ENCODE measurements at places on chromosomes 3 and 15.
A peak's percentile ranks its signal among the peaks of the same experiment; 100 is the strongest.

DNA sequence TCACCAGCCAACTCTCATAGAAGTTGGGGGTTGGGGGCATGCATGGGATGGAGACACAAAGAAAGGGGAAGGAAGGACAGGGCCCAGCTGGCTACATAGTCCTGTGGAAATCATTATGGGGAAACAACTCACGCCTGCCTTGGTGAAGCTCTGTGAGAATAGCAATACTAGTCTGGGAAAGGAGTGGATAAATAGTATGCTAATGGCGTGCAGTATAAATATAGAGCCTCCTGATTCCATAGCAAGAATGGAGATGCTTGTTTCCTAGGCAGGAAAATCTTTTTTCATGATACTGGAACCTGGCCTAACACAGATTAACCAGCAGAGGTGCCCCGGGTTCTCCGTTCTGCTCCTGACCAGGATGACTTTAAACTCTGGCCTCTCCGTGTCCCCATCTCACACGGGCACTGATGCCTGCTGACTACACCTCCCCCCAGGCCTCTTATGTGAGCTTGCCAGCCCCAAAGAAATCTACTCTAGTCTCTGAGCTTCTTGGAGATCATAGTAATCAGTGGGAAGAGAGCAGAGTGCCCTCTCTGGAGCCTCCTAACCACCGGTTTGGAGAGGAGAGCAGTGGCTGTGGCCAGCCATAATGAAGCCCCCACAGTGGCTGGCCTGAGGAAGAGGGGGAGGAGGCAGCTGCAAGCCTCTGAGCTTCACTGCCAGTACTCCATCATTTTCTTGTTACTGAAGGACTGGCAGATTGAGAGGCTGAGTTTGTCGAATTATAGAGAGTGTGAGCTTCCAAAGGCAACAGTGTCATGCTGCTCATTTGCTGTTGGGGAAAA, 355.0 kb upstream of the SEMA6D start:
- DNase-seq, result no peak

GRCh38 chr3:63706321-63707085, 54.0 kb downstream of the SNTN start:
- no peak for DNase-seq

DNA sequence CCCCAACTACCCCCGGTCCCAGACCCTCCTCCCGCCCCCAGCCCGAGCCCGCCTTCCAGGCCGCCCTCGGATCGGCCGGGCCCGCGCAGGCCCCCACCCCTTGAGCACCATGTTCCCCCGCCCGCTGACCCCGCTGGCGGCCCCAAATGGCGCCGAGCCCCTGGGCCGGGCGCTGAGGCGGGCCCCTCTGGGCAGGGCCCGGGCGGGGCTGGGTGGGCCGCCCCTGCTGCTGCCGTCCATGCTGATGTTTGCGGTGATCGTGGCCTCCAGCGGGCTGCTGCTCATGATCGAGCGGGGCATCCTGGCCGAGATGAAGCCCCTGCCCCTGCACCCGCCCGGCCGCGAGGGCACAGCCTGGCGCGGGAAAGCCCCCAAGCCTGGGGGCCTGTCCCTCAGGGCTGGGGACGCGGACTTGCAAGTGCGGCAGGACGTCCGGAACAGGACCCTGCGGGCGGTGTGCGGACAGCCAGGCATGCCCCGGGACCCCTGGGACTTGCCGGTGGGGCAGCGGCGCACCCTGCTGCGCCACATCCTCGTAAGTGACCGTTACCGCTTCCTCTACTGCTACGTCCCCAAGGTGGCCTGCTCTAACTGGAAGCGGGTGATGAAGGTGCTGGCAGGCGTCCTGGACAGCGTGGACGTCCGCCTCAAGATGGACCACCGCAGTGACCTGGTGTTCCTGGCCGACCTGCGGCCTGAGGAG, 472 bp downstream of the CHST14 start:
- DNase-seq, result no peak

DNA sequence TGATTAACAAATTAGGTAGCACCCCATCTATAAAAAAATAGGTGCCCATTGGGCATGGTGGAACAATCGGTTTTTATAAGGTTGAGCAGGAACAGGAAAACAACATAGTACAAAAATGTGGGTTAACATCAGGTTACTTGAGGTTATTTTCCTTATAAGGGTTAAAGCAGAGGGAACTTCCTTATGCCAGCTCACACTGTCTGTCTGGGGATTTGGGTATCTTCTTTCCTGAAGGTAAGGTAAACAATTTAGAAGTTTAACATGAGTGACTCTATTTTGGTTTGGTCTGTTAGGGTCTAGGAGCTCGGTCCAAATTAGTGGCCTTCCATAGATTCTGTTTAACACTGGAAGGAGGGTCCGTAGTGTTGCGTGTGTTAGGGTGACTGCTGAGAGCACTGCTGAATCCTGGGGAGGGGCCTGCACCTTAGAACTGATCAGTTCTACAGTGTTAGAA, 14.7 kb downstream of the CHD2 start:
- DNase-seq, result no peak

DNA sequence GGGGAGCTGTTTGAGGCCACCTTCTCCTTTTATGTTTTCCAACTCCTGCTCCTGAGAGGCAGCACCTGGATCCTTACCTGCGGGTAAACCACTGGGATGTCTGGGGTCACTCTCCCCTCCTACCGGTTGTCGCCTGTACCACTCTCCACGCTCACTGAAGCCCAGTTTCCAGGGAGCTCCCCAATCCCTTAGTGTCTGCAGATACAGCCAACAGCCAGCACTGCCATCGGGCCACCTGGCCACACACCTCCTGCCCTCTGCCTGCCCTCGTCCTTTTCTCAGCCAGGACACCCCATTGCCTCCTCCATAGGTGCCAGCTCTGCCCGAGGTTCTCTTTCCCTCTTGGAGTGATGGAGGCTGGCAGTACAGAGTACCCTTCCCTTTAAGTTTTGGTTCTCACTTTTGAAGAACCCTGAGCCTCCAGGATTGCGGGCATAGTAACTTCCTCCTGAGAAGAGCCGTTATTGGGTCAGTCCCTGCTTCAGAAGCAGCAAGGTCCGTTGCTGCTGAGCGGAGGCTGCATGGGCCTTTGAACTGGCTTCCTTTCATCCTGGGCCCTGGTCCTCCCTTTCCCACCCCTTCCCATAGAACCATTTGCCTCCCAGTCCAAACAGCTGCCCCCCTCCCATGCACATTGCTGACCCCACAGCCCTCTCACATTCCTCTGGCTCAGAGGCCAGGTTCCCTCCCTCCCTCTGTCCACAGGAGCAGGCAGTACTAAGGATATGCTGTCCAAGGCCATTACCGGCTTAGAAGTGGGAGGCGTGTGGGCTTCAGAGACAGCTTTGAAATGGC, 30.9 kb downstream of the ARNT2 start:
- DNase-seq, result no peak

- DNase-seq, result no peak
Observed at GRCh38 chr15:81839387-81839786, 206.4 kb downstream of the MEX3B start.

DNA sequence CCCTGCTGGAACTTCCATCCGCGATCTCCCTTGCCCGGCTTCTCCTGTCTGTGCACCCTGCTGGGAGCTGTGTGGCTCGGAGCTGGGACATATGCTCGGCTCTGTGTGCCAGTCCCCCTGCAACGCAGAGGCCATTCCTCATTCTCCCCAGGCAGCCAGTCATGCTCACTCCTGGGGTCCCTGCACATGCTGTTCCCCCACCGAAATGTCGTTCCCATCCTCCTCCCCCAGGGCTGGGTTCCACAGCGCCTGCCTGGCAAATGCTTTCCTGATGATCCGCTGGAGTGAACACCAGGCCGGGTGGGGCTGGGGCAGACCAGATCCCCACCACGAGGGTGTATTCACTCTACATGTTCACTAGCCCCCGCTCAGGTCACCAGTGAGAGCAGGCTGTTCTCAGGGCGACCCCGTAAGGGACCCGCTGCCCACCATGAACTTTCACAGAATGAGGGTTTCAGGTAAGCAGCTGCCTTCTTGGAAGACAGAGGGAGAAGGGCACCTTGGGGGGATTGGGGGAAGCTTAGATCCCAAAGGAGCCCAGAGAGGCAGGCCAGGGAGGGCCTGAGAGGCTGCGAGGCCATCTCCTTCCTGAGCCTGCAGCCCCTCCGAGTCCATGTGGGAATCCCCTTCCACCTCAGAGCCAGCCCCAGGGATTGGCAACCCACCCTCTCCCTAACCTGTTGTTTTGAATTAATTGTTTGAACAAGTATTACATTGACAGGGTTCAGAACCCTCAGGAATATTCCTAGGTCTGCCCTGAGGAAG, 88.7 kb upstream of the IQSEC1 start:
- DNase-seq, result no peak

GRCh38 chr3:152978152-152978551, 143.2 kb downstream of the P2RY1 start:
- no peak for DNase-seq

- no peak for DNase-seq
Observed at GRCh38 chr3:25429361-25430286, 1.6 kb downstream of the RARB start.

- peak; percentile 57 for DNase-seq
Observed at GRCh38 chr3:182294256-182294655, 499.0 kb upstream of the ATP11B start.

- no peak for DNase-seq
Observed at GRCh38 chr3:39193391-39193790, 996 bp upstream of the XIRP1 start.

- DNase-seq, result no peak
Observed at GRCh38 chr3:10707400-10708215, 108.4 kb upstream of the SLC6A11 start.

DNA sequence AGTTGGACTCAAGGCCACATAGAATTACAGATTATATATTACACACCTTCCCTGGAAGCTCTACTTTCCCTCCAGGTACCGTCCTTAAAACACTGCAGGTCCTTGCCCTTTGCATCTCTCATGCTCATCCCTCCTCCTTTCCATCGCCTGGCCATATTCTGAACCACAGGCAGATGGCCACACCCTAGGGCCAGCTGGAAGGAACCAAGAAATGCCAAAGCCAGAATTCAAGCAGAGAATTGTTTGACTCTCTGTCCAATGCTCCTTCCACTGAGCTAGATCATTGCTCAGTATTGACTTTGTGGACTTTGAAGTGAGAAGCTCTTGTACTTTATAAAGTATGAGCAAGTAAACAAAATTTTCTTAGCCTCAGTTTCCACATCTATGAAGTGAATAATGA, 170.3 kb upstream of the SLC24A5 start:
- no peak for DNase-seq

GRCh38 chr15:92989470-92989869, 89.3 kb downstream of the CHD2 start:
- no peak for DNase-seq

DNA sequence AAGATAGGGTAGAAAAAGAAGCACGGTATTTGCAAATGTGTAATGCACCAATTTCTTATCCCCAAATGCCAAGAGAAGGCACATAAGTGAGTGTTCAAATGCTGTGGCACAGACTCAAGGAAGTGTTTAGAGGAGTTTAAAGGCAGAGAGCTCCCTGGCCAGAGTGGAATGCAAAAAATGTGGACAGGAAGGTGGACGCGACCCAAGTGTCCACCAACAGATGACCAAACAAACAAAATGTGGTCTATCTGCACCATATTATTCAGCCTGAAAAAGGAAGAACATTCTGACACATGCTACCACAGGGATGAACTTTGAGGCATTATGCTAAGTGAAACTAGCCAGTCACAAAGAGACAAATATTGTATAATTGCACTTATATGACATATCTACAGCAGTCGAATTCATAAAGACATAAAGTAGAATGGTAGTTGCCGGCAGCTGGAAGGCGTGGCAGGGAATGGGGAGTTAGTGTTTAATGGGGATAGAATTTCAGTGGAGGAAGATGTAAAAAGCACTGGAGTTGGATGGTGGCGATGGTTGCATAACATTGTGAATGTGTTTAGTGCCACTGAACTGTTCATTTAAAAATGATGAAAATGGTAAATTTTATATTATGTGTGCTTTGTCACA, 126.6 kb downstream of the SRGAP3 start:
- DNase-seq, result no peak

- no peak for DNase-seq
Observed at GRCh38 chr3:14297784-14298236, 104.6 kb upstream of the SLC6A6 start.
